Activated CD4-positive, alpha-beta T cell treated with anti-CD3 and anti-CD28 coated beads, Interleukin-2, amount 50 U/mL, for 24 hours (primary cell): ENCODE measurements at places on chromosomes 2 and 18.

DNA sequence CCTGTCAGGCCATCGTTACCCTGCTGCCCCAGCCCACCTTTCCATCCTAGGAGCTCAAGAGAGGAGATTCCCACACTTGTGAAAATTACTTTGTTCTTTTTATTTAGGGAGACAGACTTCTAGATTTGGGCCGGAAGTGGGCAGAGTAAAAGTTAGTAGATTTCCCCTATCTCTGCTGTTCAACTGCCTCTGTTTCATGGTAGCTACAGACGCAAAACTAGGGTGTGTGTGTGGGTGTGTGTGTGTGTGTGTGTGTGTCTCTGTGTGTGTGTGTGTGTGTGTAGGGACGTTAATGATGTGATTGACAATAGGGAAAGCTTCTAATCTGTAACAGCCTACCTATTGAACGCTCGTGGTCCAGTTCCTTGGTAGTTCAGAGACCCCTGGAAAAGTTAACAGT is 438 bp downstream of the PSMA8 start:
- no peak for DNase-seq

- no peak for DNase-seq
Observed at GRCh38 chr2:101768556-101769220, 71.2 kb downstream of the MAP4K4 start.

GRCh38 chr18:28112056-28112470 is 64.9 kb downstream of the CDH2 start:
- no peak for DNase-seq

DNA sequence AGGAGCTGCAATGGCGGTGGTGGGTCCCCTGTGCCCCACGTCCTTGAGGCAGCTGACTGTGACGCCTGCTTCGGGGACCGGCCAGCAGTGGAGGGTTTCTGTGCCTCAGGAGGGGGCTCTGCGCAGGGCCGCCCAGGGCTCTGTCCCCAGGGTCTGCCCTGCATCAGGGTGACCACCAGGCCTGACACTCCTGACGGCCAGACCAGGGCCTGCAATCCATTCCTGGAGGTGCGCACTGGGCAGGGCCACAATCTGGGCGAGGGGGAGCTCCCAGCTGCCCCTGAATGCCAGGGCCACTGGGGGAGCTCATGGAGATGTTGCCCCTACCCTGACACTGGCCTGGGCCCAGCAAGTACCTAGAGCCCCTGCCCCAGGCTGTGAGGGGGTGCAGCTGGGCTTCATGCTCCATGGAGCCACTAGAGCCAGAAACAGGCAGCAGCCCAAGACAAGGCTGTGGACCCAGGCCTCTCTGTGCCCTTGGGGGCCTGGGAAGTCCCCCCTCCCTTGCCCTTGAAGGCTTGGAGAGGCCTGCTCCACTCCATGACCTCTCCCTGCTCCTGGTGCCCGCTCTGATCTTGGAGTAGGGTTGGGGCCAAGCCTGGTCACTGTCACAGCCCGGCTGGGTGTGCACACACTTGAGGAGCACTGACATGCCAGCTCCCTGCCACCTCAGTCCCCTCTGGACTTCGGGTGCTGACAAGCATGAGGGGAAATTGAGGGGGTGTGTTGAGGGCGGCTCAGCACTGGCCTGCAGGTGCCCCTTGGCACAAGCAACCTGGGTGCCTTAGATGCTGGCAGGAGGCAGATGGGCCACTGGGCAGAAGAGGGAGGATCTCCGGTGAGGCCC is 55.9 kb downstream of the LDAH start:
- no peak for DNase-seq

DNA sequence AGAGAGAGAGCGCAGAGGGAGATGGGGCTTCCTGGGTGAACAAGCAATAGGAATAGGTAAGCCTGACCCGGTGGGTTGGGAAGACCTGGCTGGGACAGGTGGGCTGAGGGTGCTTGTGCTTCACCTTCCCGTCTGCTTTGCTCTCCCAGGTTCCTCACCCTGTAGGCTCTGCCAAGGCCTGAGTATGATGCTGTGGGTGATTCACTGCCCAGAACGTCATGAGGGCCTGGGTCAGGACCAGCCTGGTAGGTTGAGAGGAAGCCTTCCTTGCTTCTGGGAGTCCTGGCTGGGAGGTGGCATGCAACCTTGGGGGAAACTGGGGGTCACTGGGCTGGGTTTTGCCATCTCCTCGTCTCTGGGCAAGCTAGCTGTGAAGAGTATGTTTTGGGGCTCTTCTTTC is 220.2 kb upstream of the APCDD1 start:
- DNase-seq, result no peak

DNA sequence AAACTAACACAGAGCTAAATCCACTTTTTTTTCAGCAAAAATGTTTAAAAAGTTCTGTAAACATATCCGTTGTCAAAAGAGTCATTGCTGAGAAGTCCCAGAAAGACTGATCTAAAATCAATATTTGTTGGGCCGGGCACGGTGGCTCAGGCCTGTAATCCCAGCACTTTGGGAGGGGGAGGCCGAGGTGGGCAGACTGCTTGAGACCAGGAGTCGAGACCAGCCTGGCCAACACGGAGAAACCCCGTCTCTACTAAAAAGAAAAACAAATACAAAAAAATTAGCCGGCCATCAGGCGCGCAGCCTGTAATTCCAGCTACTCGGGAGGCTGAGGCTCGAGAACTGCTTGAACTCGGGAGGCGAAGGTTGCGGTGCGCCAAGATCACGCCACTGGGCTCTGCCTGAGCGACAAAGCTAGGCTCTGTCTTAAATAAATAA is 1.4 kb downstream of the OLA1 start:
- no peak for DNase-seq

DNA sequence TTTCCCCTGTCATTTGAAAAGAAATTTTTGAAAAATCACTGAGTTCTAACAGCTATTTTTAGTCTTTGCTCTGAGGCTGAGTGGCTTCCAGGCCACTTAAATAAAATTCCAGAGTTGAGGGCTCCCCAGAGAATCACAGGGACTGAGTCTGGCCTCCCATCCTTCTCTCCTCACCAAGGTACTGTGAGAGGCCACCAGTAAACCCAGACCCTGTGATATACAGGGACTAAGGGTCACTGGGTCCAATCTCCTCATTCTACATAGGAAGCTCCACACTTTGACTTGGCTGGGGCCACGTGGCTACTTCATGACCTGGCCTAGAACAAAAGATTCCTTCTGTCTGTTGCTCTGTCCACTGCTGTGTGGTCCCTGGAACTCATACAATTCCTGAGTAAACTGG is 123.2 kb upstream of the CDCA7 start:
- DNase-seq, result no peak

DNA sequence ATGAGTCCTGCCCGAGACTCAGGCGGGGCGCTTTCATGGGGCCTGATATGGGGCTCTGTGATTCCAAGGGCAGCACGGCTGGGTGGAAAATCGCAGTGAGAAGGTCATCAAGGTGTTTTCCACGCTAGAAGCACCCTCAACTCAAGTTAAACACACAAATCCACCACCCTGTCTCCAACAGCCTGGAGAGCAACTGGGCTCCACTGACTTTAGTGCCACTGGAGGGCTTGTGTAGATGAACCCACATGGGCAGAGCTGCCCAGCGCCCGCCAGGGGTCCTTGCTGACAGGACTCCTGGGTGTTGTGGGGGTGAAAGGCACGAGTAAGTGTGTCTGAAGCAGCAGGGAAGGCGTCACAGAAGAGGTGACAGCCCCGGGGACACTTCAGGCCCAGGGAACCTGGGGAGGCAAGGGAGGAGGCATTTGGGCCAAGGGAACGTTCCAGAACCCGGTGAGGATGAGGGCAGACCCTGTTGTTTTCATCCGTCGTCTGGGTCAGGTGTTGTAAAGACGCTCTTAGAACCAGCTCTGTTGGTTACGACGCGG is 51.8 kb upstream of the CTDP1 start:
- no peak for DNase-seq

- no peak for DNase-seq
Observed at GRCh38 chr18:41771973-41772372, 183.1 kb upstream of the PIK3C3 start.

GRCh38 chr2:40118622-40119021 is 333.3 kb downstream of the SLC8A1 start:
- DNase-seq, result no peak

DNA sequence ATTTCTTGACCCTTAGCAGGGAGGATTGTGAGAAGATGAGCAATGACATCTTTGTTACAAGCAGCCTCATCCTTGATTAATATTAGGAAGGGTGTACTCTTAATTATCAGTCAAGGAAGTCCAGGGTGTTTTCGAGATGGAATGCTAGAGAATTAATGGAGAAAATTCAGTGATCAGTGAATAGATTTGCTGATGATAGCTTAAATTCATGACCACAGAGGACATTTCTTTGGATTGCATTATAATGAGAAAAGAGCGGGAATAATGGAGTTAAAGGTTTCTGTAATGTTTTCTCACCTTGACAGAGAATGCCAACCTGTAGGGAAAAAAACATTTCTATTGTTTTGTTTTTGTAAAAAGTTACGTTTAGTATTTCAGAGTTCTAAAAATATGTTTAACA is 249.9 kb downstream of the LTBP1 start:
- no peak for DNase-seq

- DNase-seq, result no peak
Observed at GRCh38 chr2:146992466-146992865, 852.4 kb upstream of the ACVR2A start.

DNA sequence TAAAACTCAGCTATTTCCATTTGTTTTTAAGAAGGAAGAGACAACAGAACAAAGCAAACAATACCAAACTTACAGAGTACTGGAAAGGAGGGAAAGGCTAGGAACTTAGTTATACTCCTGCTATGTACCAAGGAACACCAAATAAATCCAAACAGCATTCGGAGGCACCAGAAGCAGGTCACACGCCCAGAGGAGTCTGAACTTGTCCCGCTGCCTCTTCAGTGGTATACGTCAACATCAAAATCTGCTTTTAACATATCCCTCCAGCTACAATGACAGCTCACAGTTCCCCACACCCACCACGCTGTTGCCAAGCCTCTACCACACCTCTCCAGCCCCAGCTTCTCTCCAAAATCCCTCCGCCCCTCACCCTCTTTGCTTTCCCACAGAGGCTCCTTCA is 17.3 kb downstream of the C2orf76 start:
- DNase-seq, result no peak

- no peak for DNase-seq
Observed at GRCh38 chr2:74658516-74658915, 4.5 kb downstream of the SEMA4F start.

GRCh38 chr2:96253006-96253405 is 12.8 kb downstream of the TMEM127 start:
- no peak for DNase-seq

DNA sequence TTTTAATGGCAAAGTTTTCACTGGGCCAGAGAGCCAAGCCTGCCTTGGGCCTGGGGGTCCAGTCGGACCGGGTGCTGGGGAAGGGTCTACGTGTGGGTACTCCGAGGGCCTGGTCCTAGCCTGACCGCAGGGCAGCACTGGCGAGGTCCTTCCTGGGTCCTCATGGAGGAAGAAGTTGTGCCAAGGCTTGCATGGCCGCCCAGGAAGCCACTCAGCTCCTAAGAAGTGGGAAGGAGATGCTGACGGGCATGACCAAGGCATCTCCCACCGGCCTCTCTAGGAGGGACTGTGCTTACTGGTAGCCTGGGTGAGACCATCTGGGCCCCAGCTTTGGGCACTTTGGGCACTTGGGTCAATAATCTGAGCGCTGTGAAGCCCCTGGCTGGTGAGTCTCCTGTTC is 22.6 kb downstream of the CIB4 start:
- no peak for DNase-seq

DNA sequence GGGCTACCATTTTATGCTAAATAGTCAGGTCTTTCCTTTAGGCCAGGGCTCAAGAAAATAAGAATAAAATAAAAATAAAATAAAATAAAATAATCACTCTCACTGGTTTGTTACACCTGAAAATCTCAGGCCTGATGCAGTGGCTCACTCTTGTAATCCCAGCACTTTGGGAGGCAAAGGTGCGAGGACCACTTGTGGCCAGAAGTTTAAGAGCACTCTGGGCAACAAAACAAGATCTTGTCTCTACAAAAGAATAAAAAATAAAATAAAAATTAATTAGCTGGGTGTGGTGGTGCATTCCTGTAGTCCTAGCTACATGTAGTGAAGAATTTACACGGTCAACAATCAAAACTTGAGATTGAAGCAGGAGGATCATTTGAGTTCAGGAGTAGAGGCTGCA is 159.4 kb downstream of the NRXN1 start:
- DNase-seq, result no peak

GRCh38 chr2:24210106-24210455 is 35.2 kb downstream of the FAM228A start:
- DNase-seq, result no peak

GRCh38 chr2:148530350-148530749 is 114.2 kb upstream of the EPC2 start:
- no peak for DNase-seq

- no peak for DNase-seq
Observed at GRCh38 chr18:31954349-31954748, 11.4 kb upstream of the TRAPPC8 start.

GRCh38 chr2:120744817-120745216 is 9.1 kb downstream of the GLI2 start:
- no peak for DNase-seq

- DNase-seq, result no peak
Observed at GRCh38 chr2:149661844-149662243, 74.3 kb upstream of the MMADHC start.

- no peak for DNase-seq
Observed at GRCh38 chr2:68245672-68246071, 6.7 kb downstream of the PPP3R1 start.

DNA sequence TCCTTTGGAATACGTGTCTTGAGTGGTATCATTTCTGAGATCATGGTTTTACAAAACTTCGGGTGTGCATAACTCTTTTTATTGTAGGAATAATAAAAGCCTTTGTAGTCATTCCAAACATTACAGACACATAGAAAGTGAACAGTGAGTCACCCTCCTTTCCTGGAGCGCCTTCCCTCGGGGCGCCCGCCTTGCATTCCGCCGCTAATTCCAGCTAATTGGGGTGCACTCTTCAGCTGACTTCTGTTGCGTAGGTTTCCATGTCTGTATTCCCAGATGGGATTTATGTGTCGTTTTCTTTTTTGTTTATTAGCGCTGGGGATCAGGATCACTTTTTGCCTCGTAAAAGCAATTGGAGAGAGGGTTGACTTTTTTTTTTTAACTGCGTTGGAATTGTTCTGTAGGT is 18.7 kb downstream of the SH3BP4 start:
- no peak for DNase-seq
